Activated T-helper 17 cell treated with anti-CD3 and anti-CD28 coated beads, Interleukin-2, amount 50 U/mL, for 72 hours (primary cell): ENCODE measurements at places on chromosomes 11 and 22. TPM values are rescaled to one million over a fixed set of nuclear protein-coding genes. Genes with fewer than 3 reads are reported as not detected.

DNA sequence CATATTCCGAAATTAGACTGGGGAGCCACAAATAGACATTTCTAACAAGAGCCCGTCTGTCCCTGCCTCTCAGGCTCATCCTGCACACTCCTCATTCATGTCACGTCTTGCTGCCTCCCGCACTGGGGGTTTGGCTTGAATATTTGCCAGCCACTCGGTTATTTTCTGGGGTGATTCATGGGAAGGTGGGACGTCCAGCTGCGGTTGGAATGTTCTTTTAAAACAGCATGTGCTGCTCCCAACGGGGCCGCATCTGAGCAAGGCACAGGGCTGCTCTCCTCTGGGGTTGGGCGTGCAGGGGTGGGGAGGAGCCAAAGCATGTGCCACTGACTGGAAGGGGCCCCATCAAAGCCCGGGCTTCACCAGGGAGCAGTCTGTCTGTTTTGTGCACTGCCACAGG, 25.9 kb upstream of the SLC5A4 start:
- no peak for ATAC-seq

- no peak for ATAC-seq
These were observed 1277.5 kb upstream of the CNTN5 start for GRCh38 chr11:97743205-97743742.

The TMEM151A gene
- not detected for total RNA-seq

The P2RY2 gene
- total RNA-seq, result not detected

- no peak for ATAC-seq
These were observed 62.0 kb upstream of the ZC3H12C start for GRCh38 chr11:110031171-110031570.
